Camera-type eye (tissue), 1 donor: ENCODE measurements at places on chromosomes 7 and 10. TPM values are rescaled to one million over a fixed set of nuclear protein-coding genes. Genes with fewer than 3 reads are reported as not detected.

The TRIM50 gene
- not detected for total RNA-seq

The ATG9B gene
- 1.9 TPM for total RNA-seq

The FBXL13 gene
- 10.0 TPM for total RNA-seq

The PTPRZ1 gene
- total RNA-seq, result 221 TPM

The CYP26C1 gene
- 0.38 TPM for total RNA-seq

The GIMAP8 gene
- total RNA-seq, result 7.5 TPM

The JAKMIP3 gene
- total RNA-seq, result 1.4 TPM

The MMRN2 gene
- total RNA-seq, result 33.5 TPM

The DNAJC12 gene
- total RNA-seq, result 7.9 TPM

The PIP gene
- total RNA-seq, result not detected

The CALN1 gene
- 9.8 TPM for total RNA-seq

The CCL24 gene
- not detected for total RNA-seq

The TASOR2 gene
- 119 TPM for total RNA-seq

The ITGB8 gene
- total RNA-seq, result 148 TPM

The LIPN gene
- not detected for total RNA-seq

The LRRC18 gene
- not detected for total RNA-seq

The GNG11 gene
- total RNA-seq, result 17.9 TPM

The WASHC2C gene
- total RNA-seq, result 42.3 TPM

The OPALIN gene
- not detected for total RNA-seq

The GNAI1 gene
- total RNA-seq, result 65.3 TPM

The TET1 gene
- total RNA-seq, result 55.9 TPM

The LRIT1 gene
- 51.8 TPM for total RNA-seq

The GIMAP6 gene
- 11.7 TPM for total RNA-seq

The UPK3B gene
- total RNA-seq, result 0.99 TPM

The SPDYE2 gene
- 0.27 TPM for total RNA-seq

The PAX2 gene
- 5.2 TPM for total RNA-seq

The PNLIPRP1 gene
- not detected for total RNA-seq

The FGF8 gene
- 4.0 TPM for total RNA-seq

The CCT6A gene
- 117 TPM for total RNA-seq

The MOGAT3 gene
- not detected for total RNA-seq

The UNCX gene
- total RNA-seq, result 1.3 TPM

The SMKR1 gene
- 1.3 TPM for total RNA-seq

The RELN gene
- 144 TPM for total RNA-seq

The PIK3AP1 gene
- 5.4 TPM for total RNA-seq

The WASL gene
- 41.5 TPM for total RNA-seq

The KIN gene
- total RNA-seq, result 13.8 TPM

The GJD4 gene
- not detected for total RNA-seq

The ACADSB gene
- total RNA-seq, result 28.0 TPM

The SLK gene
- 80.5 TPM for total RNA-seq

The SLC13A4 gene
- total RNA-seq, result 0.60 TPM

The ITPRID1 gene
- 0.11 TPM for total RNA-seq

The CYP3A4 gene
- total RNA-seq, result not detected

The CPXM2 gene
- total RNA-seq, result 27.7 TPM

The CAMK1D gene
- total RNA-seq, result 22.9 TPM

The ASB15 gene
- not detected for total RNA-seq

The KLLN gene
- total RNA-seq, result 0.55 TPM

The NEUROD6 gene
- total RNA-seq, result 0.93 TPM

The SPDYE2B gene
- total RNA-seq, result not detected

The LBX1 gene
- not detected for total RNA-seq

The ANKRD30A gene
- not detected for total RNA-seq

The ZNF736 gene
- 66.8 TPM for total RNA-seq

The ADAMTS14 gene
- total RNA-seq, result 5.2 TPM

The NAPEPLD gene
- 35.1 TPM for total RNA-seq

The CYP3A7 gene
- total RNA-seq, result not detected

The FGL2 gene
- 34.0 TPM for total RNA-seq

The RAPGEF5 gene
- total RNA-seq, result 90.2 TPM

The RPEL1 gene
- total RNA-seq, result not detected

The FXYD4 gene
- not detected for total RNA-seq

The ZFAND2A gene
- total RNA-seq, result 17.0 TPM

The ICA1 gene
- 12.9 TPM for total RNA-seq
